ENCODE measurements at places on chromosomes 5 and 9. TPM values are rescaled to one million over a fixed set of nuclear protein-coding genes. Genes with fewer than 3 reads are reported as not detected.

Gene GRXCR2
- total RNA-seq: not detected

Gene ACTBL2
- not detected for total RNA-seq

Gene SAXO1
- not detected for total RNA-seq

Gene ANGPTL2
- not detected for total RNA-seq

Gene STPG3
- not detected for total RNA-seq

Gene TMEM215
- not detected for total RNA-seq

Gene FASTKD3
- total RNA-seq: 19.2 TPM

Gene SPARC
- 0.76 TPM for total RNA-seq

Gene TTC23L
- 0.25 TPM for total RNA-seq

Measured in activated CD8-positive, alpha-beta memory T cell treated with anti-CD3 and anti-CD28 coated beads for 36 hours (primary cell).